ENCODE measurements at places on chromosomes 3 and 15. TPM values are rescaled to one million over a fixed set of nuclear protein-coding genes. Genes with fewer than 3 reads are reported as not detected.

DNA sequence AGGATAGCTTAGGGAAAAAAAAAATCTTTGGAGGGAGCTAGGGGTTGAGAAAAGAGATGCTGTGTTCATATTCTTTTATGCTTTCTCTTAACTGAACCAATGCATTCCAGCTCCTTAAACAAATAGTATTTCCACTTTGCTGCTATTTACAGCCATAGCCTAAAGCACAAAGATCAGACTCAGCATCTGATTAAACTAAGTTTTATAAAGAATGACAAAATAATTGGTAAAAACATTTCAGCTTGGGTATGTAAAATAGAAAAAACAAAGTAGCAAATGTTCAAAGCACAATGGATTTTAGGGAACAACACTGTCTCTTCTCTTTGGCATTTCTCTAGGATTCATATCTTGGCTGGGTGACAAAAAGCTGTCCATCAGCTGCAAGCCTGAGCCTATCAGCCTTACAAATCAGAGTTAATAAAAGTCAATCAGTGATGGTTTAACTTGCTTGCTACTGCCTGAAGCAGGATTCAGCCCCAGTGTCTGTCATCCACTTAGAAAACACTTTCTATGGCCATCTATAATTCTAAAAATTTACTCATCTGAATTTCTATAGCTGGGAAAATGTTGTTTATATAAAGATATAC, 232.1 kb upstream of the CDIN1 start:
- no peak for ATAC-seq

- ATAC-seq, result peak; percentile 79
These were observed 288.6 kb downstream of the UACA start for GRCh38 chr15:70474471-70475406.

DNA sequence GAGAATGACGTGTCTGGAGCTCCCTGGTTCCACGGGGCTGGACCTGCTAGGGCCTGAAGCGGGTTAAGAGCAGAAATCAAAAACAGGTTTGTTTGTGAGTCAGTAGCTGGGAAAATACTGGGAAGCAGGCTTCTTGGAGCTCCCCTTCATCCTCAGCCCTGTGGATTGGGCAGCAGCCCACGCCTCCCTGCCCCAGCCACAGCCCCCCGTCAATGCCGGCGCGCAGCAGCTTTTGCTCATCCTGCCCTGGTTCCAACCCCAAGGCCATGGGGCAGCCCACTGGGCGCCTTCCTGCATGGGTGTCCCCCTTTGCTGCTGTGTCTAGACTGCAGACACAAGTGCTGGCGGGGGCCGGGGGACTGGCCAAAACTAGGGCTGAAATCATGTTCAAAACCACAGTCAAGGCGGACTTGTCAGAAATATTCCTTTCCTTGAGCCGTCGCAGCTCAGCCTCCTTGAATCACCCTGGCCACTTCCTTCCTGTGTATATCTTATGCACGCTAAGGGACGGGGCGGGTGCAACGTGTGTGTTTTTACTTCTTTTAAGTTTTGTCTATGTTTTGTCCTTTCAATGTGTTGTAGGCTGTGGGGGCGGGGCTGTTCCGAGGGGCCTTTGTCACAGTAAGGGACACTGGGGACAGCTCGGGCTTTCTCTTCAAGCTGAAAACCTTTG, 108.1 kb downstream of the KLF13 start:
- ATAC-seq, result peak; percentile 25

DNA sequence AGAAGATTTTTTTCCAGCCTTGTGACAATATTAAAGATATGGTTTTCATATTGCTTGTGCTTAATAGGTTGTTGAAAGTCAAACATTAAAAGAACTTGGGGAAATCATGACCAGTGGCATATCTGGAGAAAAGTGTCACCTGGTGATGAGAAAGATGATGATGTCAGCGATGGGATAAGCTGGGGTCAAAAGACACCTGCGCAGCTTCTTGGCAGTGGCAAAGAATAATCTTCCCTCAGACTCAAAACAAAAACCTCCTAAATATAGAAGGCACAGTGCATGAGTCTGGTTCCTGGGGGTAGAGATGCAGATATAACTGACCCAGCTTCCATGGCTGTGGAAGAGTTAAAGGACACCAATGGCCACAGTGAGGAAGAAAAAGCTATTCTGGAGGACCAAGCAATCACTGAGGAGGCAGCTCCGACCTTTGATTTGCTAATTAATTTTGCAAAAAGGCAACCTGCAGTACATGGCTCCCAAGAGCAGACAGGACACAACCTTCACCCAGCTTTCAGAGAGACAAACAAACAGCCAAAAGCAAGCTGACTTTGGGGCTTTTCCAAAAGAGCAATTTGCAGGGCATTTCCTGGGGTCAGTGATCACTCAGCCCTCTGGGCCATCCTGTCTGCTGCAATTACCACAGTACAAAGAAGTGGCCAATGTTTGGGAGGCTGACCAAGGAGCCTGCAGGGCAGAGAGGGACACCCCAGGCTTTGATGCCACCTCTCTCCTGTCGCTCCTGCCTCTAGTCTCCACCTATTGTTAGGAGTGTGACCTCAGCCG, 17.6 kb upstream of the SEMA5B start:
- ATAC-seq, result no peak

CYP8B1 gene
- total RNA-seq, result not detected

ECE2 gene
- total RNA-seq, result 0.62 TPM

Data from gastroesophageal sphincter (tissue), 4 donors.